ENCODE measurements at places on chromosomes 13 and 19.

DNA sequence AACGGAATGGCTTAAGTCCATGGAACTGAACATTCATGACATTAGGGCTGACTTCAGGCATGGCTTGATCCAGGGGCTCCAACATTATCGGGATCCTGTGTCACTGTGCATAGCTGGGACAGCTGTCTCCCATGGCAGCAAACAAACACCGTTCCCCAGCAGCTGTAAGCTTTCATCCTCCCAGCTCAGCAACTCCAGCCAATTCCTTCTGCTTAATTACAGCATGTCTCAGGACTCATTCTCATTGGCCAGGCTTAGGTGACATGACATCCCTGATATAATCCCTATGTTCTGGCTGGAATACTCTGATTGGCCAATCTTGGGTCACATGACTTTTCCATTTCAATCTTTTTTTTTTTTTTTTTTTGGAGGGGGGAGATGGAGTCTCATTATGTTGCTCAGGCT lies 10.9 kb upstream of the TLE5 start:
- no peak for DNase-seq

DNA sequence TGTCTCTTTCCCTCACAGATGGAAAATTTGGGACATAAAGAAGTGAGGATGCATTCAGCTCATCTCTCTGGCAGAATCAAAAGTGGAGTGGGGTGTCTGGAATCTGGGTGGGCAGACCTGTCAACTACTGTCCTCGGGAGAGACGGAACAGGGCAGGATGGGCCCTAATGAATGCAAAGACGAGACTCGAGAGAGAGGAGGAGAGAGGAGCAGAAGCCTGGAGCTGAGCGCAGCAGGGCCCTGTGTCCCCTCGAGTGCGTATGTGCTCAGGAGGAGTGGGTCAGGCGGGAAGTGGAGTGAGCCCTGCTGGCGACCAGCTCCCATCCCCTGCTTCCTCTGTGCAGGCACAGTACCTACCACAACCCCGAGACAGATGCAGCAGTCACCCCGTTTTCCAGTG lies 78.9 kb downstream of the TEX29 start:
- DNase-seq = no peak

- DNase-seq = no peak
Measured at GRCh38 chr19:19327672-19328071, 7.0 kb downstream of the MAU2 start.

- DNase-seq = no peak
Measured at GRCh38 chr13:106088085-106088484, 447.4 kb downstream of the EFNB2 start.

GRCh38 chr19:16888629-16889365 lies at the start of gene F2RL3:
TSS of gene F2RL3 (plus strand) at chr19:16888999. CDS start at chr19:16889190, 191 bp downstream.
- no peak for DNase-seq

DNA sequence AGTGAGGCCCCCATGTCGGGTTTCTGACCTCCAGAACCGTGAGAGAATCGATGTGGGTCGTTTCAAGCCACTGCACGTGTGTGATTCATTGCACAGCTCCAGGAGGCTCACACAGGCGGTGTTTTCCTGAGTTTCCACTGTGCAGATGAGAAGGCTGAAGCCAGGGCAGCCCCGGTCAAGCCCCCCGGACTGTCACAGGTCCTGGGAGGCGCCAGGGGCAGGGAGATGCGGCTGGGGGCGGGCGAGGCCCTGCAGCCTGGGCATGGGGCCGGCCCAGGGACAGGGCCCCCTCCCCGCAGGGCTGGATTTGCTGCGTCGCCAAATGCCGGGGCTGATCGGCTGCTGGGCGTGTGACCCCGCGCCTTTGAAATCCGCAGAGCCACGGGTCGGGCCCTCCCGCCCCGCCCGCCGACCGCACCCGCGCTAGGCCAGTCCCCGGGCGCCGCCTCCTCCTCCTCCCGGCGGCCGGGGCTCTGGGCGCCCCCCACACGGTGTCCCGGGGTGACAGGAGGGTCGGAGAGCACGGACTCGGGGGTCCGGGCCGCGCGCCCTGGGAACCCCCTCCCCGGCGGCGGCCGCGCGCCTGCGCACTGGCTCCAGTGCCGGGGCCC lies 9.9 kb upstream of the MKNK2 start:
- no peak for DNase-seq

GRCh38 chr19:54399189-54399588 lies 16.1 kb upstream of the TTYH1 start:
- no peak for DNase-seq

GRCh38 chr13:21018220-21018619 lies 43.2 kb downstream of the LATS2 start:
- DNase-seq = no peak

GRCh38 chr13:30559274-30559673 lies 58.4 kb upstream of the USPL1 start:
- no peak for DNase-seq

- DNase-seq = no peak
Measured at GRCh38 chr19:2533686-2534422, 57.9 kb downstream of the GADD45B start.

- DNase-seq = peak; percentile 20
Measured at GRCh38 chr19:54790711-54791110, 12.7 kb upstream of the KIR2DL4 start.

DNA sequence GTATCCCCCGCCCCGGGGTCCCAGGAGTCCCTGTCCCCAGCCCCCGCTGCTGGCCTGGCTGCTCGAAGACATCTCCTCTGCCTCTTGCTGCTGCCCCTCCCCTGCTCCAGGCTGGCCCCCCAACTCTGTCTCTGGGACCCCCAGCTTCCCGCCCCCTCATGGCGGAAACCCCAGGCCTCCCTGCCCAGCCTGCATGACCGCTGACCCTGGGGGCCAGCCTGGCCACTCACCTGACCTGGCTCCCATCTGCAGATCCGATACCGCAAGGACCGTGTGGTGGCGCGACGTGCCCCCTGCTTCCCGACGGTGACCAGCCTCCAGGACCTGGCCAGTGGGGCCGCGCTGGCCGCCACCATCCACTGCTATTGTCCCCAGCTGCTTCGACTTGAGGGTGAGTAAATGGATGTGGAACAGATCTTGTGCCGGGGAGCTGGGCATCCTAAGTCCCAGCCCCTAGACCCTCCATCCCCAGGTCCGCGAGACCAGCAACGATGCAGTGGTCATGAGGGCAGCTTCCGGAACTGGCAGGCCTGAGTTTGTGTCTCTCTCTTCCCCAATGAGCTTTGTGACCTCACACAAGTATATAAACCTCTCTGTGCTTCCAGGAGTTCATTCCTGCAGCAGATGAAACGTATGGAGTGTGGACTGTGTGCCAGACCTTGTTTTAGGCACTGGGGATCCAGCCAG lies 12.4 kb downstream of the CAMSAP3 start:
- no peak for DNase-seq

DNA sequence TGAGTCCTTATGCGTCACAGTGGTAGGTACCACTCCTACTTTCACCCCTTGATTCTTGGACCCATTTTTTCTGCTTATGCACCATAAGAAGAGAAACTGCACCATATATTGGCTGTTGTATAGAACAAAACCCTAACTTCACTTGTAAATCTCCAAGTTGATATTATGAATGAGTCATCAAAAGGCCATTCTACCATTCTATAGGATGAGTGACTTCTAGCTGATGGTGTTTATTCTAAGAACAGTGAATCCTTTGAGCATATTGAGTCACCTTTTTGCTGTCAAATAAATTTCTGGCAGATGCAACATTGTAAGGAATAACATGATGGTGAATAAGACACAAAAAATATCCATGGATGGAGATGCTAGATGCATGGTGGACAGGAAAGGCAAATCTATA lies 57.7 kb downstream of the POLR1D start:
- DNase-seq = no peak

DNA sequence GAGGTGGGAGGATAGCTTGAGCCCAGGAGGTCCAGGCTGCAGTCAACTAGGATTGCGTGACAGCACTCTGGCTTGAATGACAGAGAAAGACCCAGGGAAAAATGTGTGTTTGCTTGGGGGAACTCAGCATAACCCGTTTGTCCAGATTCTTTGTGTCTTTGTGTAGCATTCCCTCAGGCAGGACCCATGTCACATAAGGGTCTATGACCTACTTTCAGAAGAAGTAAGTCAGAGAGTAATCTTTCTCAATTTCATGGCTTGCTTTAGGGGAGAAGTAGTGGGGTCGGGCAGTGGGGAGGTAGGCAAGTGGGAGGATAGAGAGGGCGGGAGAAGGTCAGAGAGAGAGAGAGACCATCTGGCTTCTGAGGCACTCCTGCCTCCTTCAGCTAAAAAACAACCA lies 11.9 kb upstream of the PSPC1 start:
- no peak for DNase-seq

- DNase-seq = no peak
Measured at GRCh38 chr13:30191491-30192100, 115.8 kb downstream of the KATNAL1 start.

DNA sequence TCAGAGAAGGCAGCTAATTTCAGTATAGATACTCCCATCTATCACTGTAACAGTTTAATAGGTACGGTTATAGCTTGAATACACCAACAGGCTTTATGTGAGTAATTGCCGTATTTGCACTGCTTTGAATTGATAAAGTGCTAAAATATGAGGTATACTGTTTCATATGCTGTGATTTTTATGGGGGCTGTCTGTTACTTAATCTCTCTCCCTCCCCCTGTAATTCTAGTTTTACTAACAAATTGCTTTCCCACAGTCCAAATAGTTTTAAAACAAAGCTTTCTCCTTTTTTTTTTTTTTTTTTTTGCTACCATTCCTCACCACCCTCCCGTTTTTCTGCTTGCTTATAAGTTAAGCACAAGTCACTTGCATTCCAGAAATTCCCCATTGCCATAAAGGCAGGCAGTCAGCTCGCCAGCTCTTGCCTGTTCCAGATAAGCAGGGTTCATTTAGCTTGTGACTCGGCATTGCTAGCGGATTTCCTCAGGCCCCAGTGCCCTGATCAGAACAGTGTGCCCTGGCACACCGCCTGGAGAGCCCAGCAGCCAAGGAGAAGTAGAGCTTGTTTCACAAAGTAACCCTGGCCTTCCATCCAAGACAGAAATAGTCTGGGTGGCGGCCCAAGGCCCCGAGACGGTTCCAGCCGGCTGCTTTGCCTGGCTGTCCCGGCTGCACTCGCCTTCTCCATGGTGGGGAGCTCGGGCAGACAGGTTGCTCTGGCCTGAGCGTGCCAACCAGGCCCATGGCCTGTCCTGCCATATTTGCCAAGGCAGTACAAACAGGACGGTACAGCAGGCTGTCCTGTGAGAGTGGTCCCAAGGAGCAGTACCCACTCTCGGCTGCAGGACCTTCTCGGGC lies 43.5 kb upstream of the NPAS1 start:
- DNase-seq = no peak

GRCh38 chr13:23770973-23771372 lies 118.2 kb downstream of the MIPEP start:
- DNase-seq = no peak

- DNase-seq = no peak
Measured at GRCh38 chr19:37964109-37964508, 57.1 kb downstream of the SIPA1L3 start.

DNA sequence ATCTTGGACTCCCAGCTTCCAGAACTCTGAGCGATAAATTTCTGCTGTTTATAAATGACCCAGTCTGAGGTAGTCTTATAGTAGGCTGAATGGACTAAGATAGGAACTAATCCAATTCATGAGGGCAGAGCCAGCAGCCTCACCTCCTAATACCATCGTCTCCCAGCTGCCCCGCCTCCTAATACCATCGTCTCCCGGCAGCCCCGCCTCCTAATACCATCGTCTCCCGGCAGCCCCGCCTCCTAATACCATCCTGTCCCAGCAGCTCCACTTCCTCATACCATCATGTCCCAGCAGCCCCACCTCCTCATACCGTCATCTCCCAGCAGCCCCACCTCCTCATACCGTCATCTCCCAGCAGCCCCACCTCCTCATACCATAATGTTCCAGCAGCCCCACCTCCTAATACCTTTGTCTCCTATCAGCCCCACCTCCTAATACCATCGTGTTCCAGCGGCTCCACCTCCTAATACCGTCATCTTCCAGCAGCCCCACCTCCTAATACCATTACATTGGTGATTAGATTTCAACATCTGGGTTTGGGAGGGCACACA lies 2.4 kb upstream of the ARGLU1 start:
- DNase-seq = peak; percentile 95

DNA sequence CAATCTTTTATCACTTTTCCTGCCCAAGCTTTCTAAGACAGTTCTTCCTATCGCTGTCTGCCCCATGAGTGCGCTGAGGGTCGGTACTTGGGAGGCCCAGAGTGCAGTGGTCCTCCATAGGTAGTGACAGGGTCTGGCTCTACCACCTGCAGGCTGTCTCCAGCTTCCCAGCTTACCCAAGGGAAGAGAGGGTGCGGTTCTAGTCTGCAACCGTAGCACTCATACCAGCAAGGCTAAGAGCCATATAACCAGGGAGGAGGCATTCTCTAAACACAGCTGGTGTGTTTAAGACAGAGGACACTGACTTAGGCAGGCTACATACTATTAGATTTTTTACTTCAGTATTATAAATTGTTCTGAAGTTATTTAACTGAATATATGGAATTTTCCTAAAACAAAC lies 8.2 kb downstream of the PROZ start:
- no peak for DNase-seq

GRCh38 chr13:23865906-23866305 lies 23.3 kb downstream of the MIPEP start:
- peak; percentile 46 for DNase-seq

GRCh38 chr13:33158816-33159215 lies 126.7 kb downstream of the STARD13 start:
- no peak for DNase-seq

- DNase-seq = no peak
Measured at GRCh38 chr19:1465191-1466016, 13.6 kb downstream of the C19orf25 start.

- DNase-seq = no peak
Measured at GRCh38 chr19:54124393-54124792, 8.8 kb downstream of the PRPF31 start.

- no peak for DNase-seq
Measured at GRCh38 chr13:110047496-110047895, 259.5 kb downstream of the COL4A1 start.

GRCh38 chr13:94974015-94974951 lies 261.9 kb upstream of the SOX21 start:
- DNase-seq = no peak

GRCh38 chr19:47806435-47806834 lies 2.1 kb upstream of the TPRX1 start:
- no peak for DNase-seq

DNA sequence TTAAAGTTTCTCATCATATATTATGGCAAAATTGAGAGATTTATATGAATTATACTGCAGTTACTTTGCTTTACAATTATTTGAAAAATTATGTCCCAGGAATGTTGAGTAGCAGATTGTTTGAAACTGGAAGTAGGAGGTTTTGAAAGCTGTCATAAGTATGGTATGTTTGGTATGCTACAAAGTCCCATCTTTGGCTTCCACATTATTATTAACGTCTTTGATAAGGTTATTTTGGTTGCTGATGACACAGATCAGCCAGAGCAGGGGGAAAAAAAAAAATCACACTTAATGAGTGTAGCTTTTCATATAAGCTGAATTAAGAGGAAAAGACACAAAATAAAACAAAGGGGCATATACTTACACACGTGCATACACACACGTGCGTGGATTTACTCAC lies 130.1 kb downstream of the SLITRK1 start:
- no peak for DNase-seq

DNA sequence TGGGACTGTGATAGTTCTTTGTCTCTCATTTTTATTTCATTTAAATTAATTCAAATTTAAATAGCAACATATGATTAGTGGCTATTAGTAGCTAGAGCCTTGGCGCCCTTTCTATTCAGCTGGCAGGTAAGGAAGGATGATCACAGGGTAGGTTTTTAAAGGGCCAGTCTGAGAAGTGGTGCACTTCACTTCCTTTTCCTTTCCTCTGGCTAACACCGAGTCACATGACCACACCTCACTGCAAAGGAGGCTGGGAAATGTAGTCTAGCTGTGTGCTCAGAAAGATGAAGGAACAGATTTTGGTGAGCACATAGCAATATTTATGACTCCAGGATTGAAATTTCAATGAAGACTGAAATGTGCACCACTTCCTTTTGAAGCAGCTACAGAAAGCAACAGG lies 128.7 kb downstream of the TSHZ3 start:
- DNase-seq = peak; percentile 74
